ENCODE measurements at places on chromosomes 13 and 19.

- no peak for DNase-seq
These were observed 689.3 kb downstream of the UQCRFS1 start for GRCh38 chr19:28523619-28524018.

GRCh38 chr19:54460230-54461005, 3.2 kb downstream of the LENG9 start:
- DNase-seq: no peak

DNA sequence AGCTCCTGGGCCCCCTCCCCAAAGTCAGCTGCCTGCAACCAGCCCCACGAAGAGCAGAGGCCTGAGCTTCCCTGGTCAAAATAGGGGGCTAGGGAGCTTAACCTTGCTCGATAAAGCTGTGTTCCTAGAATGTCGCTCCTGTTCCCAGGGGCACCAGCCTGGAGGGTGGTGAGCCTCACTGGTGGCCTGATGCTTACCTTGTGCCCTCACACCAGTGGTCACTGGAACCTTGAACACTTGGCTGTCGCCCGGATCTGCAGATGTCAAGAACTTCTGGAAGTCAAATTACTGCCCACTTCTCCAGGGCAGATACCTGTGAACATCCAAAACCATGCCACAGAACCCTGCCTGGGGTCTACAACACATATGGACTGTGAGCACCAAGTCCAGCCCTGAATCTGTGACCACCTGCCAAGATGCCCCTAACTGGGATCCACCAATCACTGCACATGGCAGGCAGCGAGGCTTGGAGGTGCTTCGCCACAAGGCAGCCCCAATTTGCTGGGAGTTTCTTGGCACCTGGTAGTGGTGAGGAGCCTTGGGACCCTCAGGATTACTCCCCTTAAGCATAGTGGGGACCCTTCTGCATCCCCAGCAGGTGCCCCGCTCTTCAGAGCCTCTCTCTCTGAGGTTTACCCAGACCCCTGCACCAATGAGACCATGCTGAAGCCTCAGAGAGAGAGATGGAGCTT, 4.7 kb upstream of the CEACAM5 start:
- no peak for DNase-seq

DNA sequence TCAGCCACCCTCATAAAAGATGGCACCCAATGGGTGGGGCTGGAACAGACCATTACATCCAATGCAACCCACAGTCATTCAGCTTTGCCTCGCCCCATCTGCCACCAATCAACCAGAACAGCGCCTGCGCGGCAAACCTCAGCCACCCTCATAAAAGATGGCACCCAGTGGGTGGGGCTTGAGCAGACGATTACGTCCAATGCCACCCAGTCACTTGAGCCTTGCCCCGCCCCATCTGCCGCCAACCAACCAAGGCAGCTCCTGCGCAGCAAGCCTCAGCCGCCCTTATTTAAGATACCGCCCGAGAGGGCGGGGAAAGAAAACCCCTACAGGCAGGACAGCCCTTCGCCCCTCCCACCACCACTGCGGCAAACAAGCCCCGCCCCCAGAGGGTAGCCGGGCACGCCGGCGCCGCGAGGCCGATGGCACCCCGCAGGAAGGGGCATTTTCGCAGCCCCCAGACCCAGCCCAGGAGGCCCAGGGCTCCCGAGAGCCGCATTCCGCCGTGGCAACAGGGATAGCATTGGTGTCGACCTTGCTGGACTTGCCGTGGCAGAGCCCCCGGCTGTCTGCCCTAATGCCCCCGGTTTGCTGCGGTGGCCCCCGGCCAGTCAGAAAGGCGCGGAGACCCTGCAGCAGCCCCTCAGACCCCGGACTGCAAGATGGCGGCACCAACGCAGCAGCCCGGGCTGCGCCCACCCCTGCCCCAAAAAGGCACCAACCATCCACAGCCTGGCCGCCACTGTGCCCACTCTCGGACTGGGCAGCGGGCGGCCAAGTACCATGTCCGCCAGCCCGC, 675 bp downstream of the PEG3 start:
- peak; percentile 90 for DNase-seq

GRCh38 chr19:17001603-17002183, 24.9 kb downstream of the CPAMD8 start:
- DNase-seq: no peak

- DNase-seq: peak; percentile 81
These were observed 30.2 kb downstream of the C19orf81 start for GRCh38 chr19:50679177-50680125.

DNA sequence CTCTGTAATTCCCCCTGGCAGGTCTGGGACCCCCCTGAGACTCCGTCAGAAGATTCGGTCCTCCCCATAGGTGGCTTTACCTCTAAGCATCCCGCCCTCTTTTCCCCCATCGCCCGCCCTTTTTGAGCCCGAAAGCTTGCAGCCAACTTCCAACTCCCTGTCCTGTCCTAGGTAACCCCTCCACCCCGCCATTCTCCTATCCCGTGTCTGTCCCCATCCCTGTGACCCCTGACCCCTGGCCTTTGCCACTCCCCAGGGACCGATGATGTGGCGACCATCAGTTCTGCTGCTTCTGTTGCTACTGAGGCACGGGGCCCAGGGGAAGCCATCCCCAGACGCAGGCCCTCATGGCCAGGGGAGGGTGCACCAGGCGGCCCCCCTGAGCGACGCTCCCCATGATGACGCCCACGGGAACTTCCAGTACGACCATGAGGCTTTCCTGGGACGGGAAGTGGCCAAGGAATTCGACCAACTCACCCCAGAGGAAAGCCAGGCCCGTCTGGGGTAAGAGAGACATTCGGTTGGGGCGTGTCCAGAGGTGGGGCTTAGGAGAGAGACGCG, 488 bp downstream of the RCN3 start:
- DNase-seq: no peak

GRCh38 chr13:26998292-26998691, 173.3 kb downstream of the USP12 start:
- DNase-seq: no peak
